ENCODE measurements at places on chromosomes 16 and 17.

DNA sequence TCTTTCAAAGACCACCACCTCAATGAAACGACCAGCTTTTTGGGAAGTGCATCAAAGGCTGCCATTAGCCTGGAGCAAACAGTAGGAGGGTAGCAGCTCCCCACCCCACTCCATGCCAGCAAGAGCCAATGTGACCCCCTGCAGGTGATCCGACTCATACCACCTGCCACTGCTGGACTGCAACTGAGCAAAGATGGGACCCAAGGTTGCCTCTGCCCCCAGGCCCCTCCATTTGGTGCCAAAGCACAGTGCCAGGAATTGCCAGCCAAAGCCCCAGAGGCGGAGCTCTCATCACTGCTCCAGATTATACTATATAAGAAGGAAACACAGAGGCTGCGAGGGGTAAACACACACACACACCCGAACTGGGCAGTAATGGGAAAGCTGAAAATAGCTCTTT lies 8.3 kb downstream of the PITPNM3 start:
- DNase-seq: no peak

GRCh38 chr17:42849451-42850181 lies 1.4 kb upstream of the AOC3 start:
- DNase-seq: no peak

DNA sequence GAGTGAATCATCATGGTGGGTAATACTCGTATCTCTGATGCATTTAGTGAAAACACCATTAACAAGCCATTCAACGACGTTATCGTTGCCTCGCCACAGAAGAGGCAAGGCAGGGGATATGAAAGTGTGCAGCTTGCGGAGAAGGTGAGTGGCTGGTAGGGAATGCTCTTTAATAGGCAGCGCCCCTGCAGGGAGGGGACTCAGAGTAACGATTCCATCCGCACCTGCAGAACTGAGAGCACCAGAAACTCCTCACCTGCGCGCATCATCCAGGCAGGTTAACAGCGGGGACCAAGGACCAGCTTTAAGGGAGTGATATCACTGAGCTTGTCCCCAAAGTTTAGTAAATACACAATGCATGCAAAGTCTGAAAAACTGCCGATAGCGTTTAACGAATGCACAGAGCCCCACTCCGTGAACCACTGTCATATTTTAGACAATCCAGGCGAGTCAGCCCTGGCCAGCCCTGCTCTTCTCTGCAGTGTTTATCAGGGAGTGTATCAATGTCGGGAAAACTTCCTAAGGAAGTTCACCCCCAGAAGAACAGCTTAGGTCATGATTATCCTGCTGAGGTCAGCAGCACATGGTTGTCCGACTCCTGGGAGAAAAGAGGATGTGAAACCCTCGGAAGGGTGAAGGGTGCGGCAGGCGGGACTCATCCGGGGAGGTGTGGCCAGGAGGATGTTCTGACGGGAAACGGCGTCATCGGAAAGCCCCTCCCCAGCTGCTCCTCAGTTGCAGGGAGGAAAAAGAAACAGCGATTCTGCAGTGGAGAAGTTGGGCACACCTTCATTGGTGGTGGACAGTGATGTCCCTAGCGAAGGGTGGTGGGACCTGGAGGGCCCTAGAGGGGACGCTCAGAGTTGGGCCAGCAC lies 68.5 kb upstream of the DNAH17 start:
- no peak for DNase-seq

DNA sequence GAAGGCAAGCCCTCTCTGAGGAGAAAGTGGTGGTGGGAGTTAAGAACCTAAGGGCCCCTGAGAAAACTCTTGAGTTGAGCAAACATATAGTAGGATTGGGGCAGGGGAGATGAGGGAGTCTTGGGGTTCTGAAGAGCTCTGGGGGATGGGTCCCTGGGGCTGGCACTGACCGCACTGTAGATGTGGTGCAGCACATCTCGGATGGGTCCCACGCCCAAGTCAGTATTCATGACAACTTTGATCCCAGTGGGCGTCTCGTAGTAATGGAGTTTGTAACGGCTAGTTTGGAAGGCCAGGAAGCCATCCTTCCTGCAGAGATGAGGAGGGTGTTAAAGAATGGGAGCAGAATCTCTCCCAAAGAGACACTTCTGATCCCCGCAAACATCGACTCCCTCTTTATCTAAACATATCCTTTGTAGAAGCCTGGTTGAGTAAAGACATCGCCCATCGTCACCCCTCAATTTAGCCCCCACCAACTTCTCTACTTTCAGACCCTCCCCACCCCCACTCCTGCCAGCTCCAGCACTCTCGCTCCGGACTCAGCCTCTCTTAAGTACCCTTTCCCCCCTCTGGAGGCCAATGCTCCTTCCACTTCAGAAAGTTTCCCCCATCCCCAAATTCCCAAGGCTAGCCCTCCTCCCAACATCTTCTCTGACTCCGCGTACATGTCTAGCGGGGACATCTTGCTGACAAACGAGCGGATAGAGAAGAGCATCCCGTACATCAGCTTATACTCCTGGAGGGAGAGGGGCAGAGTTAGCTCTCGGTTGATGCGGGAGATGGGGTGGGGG lies 710 bp downstream of the TRAPPC1 start:
- no peak for DNase-seq

DNA sequence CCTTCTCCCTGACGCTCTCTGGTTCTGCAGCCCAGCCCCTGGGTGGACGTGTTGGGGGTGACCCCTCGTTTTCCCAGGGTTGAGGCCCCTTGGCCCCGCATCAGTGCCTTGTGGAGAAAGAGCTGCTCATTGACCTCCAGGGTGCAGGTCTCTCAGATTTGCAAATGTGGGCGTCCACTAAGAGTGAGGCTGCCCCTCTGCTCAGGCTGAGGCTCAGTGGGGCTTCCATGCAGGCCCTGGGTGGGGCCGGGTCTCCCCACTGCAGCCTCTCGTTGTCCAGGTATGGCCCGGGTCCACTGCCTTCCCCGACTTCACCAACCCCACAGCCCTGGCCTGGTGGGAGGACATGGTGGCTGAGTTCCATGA lies 9.0 kb downstream of the GAA start:
- no peak for DNase-seq

GRCh38 chr17:13587487-13588338 lies 14.0 kb downstream of the HS3ST3A1 start:
- DNase-seq: no peak

All from NAMALWA (cell line).